ENCODE measurements at places on chromosomes 11 and 22.

DNA sequence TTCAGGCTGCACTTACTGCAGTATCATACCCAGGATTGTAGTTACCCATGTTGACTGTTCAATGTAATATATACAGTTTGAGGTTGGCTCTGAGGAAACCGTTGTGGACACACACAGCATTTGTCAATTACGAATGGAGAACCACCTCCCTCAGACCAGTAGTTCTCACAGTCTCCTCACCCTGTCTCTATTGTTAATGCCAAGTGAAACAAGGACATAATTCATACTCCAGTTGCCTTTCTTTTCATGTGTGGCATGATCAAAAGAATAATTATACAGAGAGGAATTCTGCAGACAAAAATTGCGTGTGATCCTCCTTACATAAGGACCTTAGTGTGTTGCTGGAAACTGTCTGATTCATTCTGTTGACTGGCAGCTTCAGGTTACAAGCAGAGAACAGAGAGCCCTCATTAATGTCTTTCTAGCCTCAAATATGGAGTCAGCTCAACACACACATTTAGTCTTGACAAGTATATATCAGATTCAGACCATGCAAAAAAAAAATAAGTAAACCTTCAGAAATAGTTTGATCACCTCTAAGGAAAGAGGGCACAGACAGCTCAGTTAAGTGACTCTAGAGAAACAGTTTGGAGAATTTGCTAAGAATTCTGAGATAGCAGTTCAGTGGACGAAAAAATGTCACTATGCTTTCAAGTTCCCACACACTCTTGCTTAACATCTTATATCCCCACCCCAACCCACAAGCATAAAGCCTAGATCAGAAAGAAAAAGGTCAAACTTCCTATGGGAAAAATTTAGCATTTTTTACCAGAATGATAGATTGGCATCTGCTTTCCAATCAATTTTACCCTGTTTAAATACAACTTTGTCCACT, 96.1 kb downstream of the MAML2 start:
- DNase-seq, result no peak

DNA sequence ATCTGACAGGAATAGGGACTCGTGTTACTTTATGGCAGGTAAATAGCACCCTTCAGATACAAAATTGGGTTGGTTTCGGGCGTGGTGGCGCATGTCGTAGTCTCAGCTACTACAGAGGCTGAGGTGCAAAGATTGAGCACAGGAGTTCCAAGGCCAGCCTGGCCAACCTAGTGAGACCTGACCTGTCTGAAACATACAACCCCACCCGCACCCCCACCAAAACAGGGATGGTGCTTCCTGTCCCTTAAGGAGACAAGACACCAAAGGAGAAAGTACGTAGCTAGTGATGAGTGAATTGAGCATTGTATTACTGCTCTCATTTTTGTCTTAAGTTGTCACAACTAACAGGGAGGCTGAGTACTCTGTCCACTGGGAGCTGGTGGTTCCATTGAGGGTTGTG, 14.1 kb downstream of the RBM4 start:
- no peak for DNase-seq

GRCh38 chr11:107307991-107308390, 149.6 kb downstream of the CWF19L2 start:
- no peak for DNase-seq

DNA sequence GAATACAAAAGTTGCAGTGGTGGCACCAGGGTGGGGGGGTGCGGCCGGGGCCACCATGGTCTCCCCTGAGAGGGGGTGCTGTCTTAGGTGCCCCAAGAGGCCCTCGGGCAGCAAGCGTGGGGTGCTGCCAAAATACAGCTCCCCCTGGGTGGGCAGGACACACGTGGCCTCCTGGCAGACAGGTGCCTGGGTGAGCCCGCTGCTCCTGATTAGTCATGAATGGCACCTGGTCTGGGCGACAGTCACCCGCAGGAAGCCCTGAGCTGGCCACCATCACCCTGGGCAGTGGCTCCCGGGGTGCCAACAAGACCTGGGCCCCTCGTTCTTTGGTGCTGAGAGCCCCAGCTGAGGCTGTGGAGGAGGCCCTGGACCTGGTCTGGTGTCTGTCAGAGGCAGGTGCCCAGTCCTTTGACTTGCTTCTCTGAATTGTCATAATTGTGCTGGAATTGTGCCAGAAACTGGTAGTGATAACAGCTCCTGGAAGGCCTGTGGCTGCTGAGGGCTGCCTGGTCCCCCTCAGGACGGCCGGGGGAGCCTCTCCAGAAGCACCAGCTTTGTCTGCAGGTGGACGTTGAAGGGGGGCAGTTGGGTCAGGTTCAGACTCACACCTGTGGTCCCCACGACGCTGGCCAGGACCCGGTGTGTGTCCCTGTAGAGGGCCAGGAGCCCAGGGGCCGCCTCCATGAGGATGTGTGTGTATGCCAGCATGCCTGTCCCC, 14.8 kb downstream of the ALG12 start:
- DNase-seq, result no peak

DNA sequence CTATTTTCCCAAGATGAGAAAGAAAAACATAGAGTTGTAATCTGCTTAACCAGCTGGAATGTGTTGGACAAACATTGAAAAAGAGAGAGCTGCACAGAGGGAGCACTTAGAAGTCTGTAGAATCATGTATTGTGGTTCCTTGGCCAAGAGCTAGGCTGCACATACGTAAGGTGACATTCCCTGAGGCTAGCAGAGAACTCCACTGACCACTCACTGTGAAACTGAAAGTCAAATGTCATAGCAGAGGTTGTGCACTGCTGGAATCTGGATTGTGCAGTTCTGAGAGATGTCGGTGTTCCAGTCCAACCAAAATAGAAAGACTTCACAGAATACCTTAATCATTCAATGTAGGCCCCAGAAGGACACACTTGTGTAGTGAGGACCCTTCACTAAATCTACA, 772.8 kb upstream of the RAG2 start:
- no peak for DNase-seq

DNA sequence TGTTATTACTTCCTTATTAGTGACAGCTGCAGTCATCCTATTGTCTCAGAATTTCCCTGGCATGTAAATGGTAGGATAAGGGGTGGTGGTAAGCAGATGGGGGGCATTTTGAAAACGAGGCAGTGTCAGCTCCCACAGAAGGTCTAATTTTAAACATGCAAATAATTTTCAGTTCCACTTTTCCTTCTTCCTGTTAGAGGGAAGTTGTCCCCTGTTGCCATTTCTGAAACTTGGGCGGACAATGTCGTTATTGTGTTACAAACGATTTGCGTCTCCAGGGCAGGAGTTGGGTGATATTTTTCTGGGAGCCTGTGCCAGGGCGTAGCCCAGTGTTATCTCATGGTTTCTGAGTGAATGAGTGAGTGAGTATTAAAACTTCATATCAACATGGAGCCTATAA, 7.4 kb downstream of the PTPRJ start:
- no peak for DNase-seq

GRCh38 chr11:130580372-130580771, 131.9 kb downstream of the ADAMTS15 start:
- DNase-seq, result no peak

DNA sequence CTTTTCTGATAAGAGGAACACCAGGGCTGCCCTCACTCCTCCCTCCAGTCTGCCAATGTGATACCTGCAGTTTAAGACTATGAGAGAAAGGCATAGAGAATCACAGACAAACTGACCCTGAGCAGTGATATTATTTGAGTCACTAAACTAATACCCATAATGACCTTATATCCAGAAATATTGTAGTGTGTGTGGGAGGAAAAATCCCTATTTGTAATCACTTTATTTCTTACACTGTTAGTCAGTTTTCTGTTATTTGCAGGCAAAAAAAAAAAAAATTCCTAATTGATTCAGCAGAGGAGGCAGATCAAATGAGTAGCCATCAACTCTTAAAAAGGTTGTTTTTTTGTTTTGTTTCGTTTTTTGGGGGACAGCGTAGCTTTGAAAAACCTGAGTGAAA, 82.5 kb downstream of the MAML2 start:
- no peak for DNase-seq

DNA sequence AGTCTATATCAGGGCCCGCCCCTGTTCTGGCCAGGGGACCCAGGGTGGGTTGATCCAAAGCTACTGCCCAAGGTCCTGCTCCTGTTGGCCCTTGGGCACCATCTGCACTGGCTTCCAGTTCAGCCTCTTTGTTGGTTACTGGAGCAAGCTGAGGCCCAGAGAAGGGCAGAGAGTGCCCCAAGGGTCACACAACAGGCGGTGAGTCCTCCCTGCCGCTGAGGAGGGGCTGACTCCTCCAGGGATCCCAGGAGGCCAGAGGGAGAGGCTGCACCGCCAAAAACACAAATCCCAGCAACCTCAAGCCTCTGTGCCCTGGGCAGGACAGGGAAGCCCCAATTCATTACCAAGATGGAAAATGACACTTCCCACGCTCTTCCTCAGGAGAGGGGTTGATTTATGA, 61.3 kb downstream of the MACROD1 start:
- no peak for DNase-seq

GRCh38 chr11:13035711-13036110, 26.6 kb downstream of the RASSF10 start:
- no peak for DNase-seq

- no peak for DNase-seq
Observed at GRCh38 chr11:17211286-17211685, 3.5 kb upstream of the PIK3C2A start.

DNA sequence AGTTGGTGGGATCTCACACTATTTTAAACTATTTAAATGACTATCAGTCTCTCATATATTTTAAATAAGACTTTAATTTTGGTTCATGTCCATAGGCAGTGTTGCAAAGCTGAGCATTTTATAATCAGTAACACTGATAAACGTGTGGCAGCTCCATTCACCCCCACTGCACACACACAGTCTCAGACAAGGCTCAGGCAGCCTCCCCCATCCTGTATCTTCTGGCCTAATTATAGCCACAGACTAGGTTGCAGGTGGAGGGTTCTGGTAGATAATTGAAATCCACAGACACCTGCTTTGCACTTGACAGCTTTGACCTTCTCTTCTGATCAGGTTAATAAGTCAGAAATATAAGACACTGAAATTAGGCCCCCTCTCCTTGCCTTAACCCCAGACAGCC, 118.5 kb upstream of the LDLRAD3 start:
- DNase-seq, result no peak

DNA sequence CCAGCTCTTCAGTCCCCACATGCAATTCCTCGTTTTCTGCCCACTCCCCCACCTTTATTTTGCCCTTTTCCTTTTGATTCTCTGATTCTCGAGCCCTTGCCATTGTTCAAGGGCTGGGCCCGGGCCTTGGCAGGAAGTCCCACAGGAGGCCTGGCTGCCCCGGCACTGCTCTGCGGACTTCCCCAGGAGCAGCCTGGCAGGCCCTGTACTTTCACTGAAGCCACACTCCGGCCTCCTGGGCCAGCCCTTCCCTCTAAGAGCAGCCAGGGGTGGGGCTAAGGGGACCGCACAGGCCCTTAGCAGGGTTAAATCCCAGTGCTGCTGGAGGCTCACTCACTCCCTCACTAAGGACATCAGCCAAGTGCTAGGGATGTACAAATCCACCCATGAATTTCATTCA, 4.1 kb downstream of the LRRC32 start:
- no peak for DNase-seq

- no peak for DNase-seq
Observed at GRCh38 chr11:78231962-78232501, 43.3 kb downstream of the USP35 start.
